ENCODE measurements at places on chromosomes 6 and 20.

DNA sequence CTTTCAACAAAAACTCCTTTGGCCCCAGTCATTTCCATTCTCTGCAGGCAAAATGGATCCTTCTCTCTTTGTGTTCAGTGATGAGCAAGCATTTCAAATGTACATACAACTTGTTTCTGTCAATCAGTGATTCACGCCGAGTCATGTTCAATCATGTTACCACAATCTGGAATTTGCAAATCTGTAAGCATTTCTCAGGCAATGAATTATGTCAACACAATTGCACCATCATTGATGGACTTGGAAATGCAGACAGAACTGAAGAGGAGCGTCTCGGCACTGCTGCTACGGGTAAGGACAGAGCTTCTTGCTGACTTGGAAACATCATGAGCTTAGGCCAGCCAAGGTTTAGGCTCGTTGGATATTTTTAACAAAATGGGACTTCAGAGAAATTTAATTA lies 132.8 kb upstream of the AGPAT4 start:
- no peak for DNase-seq

DNA sequence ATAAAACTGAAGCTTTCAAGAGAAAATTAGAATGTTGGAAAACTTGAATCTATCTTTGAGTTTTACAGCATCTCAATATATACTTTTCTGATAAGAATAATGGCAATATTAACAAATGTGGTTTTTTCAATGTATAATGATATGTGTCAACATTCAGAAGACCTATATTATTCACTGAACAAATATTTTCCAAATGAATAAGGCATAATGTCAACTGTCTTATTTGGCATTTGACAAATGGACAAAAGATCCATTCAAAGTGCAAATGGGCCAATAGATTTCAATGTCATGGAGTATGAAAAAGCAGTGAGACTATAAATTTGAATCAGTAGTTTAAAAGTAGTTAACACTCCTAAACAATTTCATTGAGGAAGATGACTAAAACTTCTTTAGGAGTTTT lies 20.9 kb downstream of the LMBRD1 start:
- DNase-seq, result no peak

GRCh38 chr20:58233881-58234528 lies 5.6 kb upstream of the ANKRD60 start:
- DNase-seq, result no peak

- no peak for DNase-seq
Measured at GRCh38 chr6:166317261-166318212, 9.3 kb upstream of the PRR18 start.

GRCh38 chr20:51026269-51026668 lies 3.4 kb upstream of the KCNG1 start:
- no peak for DNase-seq

DNA sequence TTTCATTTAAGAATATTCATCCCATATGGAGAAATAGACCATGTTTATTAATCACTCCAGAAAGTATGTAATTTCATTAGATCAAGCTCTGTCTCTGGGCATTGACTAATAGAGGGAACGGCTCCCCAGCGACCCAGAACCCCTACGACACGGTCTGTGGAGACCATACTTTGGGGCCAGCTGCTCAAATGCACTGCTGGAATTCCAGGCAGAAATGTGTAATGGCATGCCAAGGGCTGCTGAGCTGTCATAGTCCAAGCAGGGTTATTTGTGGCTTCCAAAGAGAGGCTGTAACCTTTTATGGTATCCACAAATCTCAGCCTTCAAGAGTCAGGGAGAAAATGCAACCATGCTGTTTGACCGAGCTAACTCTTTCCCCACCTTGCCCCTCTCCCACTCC lies 755.8 kb downstream of the DHX35 start:
- DNase-seq, result no peak

GRCh38 chr20:2767768-2768631 lies 32.4 kb downstream of the CPXM1 start:
- DNase-seq, result no peak

DNA sequence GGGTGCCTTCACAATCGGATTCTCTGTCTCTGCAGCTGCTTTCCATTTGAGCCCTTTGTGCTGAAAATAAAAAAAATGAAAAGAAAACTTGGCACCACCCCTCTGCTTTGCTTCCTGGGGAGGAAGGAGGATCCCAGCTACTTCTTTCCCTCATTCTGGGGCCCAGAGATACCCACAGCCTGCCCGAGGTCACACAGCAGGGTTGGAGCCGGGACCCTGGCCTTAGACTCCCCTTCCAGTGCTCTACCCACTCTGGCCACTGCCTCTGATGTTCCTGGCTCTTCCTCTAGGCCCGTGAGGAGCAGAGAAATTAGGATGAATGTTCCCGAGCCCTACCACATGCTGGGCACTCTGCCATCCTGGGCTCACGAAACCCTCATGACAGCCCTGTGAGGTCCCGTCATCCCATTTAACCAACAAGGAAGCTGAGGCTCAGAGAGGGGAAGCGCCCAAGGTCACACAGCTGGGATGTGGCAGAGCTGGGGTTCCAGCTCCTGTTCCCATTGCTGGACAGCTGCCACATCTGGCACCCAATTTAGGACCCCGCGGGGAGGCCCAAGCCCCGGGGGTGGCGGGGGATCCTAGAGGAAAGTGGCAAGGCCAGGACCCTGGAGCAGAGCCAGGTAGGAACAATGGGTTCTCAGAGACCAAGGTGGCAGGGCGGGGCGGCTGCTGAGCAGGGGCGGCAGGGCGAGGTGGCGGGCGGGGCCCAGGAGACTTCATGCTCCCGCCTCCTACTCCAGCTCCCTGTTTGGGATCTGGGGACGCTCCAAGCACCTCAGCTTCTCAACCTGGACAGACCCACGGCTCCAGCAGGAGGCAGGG lies 76.6 kb downstream of the CEBPB start:
- no peak for DNase-seq

GRCh38 chr6:166677941-166678340 lies 50.9 kb upstream of the RPS6KA2 start:
- DNase-seq, result no peak

DNA sequence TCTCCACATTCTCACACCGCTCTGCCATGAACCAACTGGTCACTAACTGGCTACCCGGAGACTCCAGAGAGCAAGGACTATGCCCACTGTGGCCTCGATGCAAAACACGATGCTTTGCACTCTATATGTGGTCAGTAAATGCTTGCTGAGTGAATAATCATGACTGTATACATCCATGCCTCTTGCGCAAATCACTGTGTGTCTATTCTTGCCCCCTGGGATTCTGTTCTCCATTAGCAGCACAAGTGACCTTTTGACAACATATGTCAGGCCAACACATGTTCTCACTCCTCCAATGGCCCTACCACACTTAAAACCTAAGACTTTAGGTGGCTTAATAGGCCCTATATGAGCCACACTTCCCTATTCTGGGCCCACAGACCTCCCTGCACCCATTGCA lies 16.9 kb downstream of the KIF16B start:
- no peak for DNase-seq

DNA sequence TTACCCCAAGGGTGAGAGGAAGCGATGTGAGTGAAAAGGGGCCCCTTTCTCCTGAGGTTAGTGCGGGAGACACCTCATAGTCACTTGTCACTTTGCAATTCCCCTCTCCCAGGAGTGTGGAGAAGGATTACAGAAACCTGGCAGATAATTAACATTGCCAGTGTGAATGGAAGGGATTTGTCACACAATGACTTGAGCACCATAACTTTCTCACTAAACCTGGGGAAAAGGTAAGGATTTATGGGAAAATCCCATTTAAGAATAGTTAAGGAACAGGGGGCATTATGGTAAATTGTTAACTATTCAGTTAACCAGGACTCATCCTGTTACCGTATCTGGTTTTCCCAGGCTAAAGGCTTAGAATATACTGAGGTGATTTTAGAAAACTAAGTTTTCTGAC lies 219.5 kb upstream of the JAG1 start:
- DNase-seq, result no peak

- no peak for DNase-seq
Measured at GRCh38 chr6:50722829-50723554, 9.7 kb downstream of the TFAP2D start.

DNA sequence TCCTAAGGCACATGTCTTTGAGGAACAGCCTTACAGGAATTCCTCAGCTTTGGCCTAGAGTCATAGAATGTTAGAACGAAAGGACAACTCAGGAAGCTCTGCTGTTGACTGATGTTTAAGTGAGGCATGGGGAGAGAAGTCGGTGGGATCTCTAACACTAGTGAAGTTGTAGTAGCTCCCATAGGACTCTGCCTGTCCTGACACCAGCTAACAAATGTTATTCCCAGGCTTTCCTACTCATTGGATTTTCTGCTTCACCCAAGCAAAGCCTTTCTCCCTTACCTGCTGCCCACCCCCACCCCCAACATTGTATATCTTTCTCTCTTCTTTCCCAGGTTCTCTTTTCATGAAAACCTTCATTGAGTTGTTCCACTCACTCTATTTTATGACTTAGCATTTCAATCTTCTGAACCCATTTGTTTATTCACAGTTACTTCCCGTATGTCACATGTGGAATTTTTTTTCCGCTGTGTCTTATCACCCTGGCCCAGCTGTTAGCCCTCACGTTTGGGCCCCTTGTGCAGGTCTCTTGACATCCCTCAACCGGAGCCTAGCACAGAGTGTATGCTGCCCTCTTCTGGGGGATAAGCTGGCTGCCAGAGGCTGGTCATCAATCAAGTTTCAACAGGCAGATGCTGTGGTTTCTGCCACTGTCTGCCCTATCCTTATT lies 39.2 kb upstream of the RNF8 start:
- DNase-seq, result no peak

Data from right kidney (tissue), 9 donors.